LNCaP clone FGC (cell line): ENCODE measurements at places on chromosomes 4 and X.

- DNase-seq: no peak
These were observed 96.2 kb upstream of the APOOL start for GRCh38 chrX:84907324-84907968.

- DNase-seq: no peak
These were observed 16.9 kb downstream of the CYBB start for GRCh38 chrX:37796805-37797204.

DNA sequence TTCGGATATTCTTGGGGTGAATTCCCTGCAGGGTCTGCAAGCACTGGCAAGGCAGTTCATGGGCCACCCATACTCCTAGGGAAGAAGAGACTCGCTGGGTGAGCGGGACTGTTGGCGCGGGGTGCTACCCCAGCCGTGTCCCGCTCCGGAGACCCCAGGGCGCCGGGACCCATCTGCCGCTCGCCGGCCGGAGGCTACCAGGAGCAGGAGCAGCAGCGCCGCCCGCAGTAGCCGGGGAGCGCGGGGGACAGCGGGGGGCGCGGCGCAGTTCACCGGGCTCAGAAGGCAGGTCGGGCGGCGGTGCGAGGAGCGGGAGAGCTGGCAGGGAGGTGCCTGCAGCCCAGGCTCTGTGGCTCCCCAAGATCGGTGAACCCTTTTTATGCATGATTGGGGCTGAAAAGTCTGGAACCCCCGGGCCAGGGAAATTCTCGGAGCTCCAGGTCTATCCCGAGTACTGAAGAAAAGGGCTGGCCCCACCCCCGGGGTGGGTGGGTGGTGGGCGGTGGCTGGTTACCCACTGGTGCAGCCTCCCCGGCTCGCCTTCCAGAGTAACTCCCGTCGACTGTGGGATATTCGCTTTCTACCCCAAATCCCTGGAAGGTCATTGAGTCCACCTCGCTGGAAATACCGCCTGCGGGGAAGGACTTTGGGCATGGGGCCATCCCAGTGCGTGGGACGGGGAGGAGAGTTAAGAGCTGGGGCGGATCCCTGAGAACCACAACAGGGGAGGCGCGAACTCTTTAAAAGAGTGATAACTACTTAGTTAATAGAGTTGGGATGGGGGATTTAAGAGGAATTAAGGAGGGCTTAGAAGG, 37.6 kb downstream of the PF4 start:
- DNase-seq: no peak

DNA sequence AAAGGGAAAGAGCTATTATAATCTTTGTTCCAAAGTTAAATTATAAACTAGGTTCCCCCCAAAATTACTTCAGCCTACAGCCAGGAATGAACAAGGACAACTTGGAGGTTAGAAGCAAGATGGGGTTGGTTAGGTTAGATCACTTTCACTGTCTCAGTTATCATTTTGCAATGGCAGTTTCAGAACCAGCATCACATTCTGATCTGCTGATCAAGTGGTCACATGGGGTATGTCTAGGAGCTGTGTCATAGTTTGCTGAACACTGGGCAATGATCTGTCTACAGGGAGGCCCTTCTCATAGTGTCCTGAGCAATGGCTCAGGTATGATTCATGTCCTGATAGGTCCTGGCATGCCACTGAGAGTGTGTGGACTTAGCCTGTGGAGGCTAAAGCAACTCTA, 41.6 kb upstream of the XIAP start:
- no peak for DNase-seq

DNA sequence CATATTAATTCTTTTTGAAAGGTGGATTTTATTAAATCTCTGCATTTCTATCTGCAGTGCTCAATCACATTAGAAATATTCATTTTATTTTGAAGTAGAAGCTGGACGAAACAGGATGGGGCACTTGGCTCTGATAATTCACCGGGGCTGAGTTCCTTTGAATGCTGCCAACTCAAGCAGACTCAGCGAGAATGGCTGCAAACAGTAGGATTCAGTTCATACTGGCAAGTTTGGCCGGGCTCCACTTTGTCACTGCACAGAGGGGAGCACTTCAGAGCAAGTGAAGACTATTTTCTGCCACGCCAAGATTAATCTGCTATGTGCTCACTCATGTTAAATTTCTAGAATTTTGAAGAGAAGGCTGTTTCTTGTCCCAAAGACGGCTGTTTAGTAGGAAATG, 30.7 kb upstream of the KLHL8 start:
- no peak for DNase-seq

DNA sequence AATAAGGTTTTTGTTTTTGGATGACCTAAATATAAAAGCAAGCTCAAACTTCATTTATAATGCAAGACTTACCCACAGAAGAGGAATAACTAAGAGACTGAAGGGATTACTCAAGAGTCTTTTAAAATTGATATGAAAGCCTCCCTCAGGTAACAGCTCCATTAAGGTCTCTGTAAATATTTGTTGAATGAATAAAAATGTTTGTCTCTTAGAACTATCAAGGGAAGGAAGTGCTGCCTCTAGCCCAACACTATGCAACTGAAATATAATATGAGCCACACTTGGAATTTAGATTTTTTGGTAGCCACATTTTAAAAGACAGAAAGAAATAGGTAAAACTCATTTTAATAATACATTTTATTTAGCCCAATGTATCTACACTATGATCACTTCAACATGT, 127.8 kb downstream of the SH3RF1 start:
- DNase-seq: peak; percentile 28

DNA sequence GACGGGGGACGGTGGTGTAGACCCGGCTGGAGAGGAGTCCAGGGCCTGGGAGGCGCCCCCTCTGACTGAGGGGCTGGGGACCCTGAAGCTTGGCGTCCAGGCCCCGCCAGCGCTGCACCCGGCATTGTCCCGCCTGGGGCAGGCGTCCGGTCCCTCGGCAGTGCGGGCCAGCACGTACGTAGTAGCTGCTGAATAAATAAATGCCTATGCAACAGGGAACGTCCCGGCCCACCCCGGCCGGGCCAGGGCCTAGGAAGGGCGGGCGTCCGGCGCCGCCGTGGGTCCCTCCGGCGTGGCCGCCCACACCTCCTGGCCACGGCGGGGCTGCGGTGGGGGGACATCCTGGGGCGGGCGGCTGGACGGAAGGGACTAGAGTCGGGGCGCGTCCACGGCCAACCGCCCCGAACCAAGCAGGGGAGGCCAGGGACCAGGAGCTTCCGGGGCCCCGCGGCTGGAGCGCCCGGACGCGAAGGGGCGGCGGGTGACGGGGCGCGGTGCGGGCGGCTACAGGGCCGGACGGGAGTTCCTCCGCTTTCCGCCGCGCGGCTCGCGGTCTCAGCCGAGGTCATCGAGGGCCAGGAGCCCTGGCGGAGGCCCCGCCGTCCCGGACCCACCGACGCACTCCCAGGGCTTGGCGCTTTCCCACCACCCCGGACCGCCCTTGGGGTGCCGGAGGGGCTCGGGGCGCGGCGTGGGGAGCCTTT, 886 bp upstream of the WWC2 start:
- DNase-seq: no peak

DNA sequence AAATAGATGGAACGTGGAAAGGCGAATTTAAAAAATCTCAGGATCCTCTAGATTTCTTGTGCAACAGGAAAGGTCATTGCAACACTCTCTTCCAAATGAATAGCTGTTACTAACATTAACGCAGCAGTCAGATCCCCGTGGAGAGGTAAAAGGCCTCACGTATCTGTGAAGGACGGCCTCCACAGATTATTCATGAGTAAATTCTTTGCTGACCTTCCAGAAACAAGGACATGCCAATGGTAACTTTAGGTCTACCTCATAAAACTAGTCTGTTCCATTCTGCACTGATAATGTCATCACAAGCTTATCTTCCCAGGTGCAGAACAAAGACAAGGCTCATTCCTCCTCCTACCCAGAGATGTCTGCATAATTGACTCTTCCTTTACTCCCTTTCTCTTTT, 16.1 kb upstream of the REPS2 start:
- DNase-seq: no peak

- DNase-seq: peak; percentile 65
These were observed 27.3 kb downstream of the WDR1 start for GRCh38 chr4:10089346-10089745.

DNA sequence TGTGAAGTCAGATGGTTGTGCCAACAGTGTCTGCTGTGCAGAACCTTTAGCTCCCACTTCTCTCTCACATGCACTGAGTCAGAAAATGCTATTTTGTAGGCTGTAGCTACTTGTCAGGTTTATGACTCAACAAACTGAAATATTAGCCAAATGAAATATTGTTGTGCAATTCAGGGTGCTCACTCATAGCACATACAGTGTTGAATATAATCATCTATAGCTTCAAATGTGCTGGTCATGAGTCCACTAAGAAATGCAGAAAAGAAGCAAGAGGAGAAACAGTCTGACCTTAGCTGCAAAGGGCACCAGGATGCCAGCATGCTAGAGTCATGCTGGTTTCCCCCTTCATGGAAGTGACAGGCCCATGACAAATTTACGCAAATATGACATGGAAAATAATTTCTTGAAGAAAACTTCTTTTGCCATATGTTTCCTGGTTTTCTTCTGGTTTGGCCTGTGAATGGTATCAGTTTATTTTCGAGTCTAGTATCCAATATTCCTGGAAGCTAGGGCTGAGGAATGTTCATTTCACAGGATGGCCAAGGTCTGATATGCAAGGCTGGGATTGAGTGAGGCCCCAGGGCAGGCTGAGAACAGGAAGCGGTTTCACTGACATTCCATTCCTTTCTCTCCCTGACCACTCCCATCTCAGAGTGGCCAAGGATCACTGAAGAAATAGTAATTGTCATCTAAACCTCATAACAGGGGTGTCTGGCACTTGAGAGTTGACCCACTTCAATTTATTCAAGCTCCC, 10.3 kb upstream of the CXCL2 start:
- DNase-seq: no peak

- no peak for DNase-seq
These were observed 63.4 kb downstream of the DCAF12L1 start for GRCh38 chrX:126489116-126489695.

GRCh38 chrX:48698306-48698705, 1.8 kb downstream of the SUV39H1 start:
- no peak for DNase-seq

DNA sequence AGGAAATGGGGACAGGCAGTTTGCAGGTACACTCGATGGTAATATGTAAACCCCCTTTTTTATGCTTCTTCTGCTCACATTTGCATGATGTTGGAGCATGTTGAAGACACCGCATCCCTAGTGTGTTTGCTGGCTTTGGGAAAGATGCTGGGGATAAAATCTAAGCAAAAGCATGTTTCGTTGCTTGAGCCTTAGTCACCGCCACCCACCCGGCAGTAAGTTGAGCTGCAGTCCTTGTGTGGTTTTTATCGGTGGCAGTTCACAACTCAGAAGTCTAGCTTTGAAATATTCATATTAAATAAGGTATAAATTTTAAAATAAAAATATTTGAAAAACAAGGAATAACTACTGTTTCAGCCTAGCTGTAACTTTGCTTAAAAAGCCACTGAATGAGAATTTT, 21.7 kb upstream of the MND1 start:
- DNase-seq: no peak

DNA sequence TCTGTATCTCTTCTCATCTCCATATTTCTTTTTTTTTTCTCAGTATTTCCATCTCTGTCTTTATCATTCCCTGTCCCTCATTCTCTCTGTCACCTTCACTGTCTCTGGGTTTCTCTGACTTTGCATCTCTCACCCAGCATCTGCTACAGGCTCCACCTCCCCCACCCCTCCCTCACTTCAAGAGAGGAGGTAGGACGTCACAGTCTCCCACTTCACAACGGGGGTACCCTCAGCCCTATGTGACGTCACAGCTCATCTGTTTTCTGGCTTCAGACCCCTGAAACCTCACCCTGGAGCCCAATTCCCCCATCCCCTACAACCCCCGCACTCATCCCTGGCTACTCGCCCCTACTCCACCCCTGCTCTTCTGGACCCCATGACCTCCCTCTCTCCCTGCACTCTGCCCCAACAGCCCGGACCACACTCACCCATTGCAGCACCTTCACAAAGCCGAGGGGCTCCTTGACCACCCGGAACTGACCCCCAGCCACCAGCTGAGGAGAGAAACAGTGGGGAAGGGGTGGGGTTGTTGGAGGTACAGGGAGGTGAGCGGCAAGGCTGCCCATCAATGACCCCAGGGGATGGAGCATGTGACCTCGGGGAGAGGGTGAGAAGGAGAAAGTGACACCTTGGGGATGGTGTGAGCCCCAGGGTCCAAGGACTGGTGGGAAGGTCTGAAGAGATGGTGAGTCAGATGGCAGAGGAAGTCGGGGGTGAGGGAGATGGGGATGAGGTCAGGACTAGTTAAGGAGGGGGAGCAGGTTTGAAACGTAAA, 1.3 kb downstream of the SYP start:
- no peak for DNase-seq

DNA sequence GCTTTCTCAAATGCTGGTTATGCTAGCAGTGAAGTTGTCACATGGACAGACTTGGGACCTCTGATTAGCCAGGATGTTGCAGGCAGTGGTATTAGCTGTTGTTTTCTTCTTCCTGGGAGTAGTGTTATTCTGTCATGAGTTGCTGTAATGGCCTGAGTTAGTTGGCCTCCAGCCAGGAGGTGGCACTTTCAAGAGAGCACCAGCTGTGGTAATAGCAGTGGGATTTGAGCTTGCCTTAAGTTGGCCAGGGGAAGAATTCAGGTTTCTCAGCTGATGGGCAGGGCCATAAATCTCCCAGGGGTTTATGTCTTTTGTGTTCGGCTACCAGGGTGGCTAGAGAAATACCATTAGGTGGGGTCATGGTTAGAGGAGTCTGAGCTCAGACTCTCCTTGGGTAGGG, 132.6 kb downstream of the GLUD2 start:
- no peak for DNase-seq

DNA sequence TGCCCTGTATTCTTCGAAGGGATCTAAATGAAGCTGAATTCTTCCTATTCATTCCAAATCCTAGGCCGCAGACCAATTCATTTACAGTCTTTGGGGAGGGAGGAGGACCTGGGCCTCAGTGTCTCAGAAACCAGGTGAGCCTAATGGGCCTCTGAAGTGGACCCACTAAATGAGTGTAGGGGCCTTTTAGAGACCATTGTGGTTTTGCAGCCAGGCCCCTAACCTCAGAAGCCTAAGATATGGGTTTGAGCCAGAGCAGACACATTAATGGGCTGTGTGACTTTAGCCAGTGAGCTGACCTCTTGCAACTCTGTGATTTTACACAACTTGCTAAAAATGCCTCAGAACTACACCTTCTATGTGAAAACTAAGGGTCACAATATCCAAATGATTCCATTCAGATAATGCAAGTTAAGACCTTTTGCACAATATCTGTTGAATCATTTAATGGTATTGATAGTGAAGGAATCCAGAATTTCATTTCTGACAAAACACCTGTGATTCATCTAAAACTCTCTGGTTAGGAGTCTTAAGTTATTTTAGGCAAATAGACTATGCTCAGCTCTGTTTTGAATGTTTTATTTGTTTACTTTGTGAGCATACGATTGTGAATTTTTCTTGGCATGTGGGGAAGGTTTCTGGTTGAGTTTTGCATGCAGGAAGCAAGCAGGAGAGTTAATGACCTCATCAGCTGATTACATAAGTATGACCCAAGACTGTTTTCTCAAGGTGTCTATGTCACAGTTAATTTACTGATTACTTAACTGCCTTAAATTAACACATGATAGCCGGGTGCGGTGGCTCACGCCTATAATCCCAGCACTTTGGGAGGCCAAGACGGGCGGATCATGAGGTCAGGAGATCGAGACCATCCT, 75.0 kb downstream of the EVC start:
- peak; percentile 77 for DNase-seq

GRCh38 chrX:123859846-123860838, at the start of gene XIAP:
Gene XIAP (plus strand): TSS chrX:123860053. CDS start chrX:123885663, 25,610 bp downstream.
- DNase-seq: peak; percentile 75
